ENCODE measurements at places on chromosomes 2 and 18.
A peak's percentile ranks its signal among the peaks of the same experiment; 100 is the strongest.

DNA sequence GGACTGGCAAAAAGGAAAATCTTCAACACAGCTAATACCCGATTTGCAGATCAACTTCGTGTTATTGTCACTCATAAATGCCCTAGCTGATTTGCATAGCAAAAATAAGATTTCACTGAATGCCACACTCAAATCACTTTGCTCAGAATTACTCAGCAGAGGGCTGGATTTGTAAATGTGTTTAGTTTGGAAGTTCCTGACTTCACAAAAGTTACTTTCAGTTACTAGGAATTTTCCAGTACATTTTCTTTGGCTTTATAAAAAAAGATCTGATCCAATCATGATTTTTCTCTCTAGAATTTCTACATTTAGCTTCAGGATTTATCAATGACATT lies 433.3 kb upstream of the ID2 start:
- DNase-seq, result no peak

GRCh38 chr2:206478340-206478739 lies 35.0 kb downstream of the ADAM23 start:
- DNase-seq, result no peak

GRCh38 chr18:25446972-25447371 lies 95.0 kb upstream of the ZNF521 start:
- DNase-seq, result no peak

GRCh38 chr2:11938196-11938595 lies 191.8 kb downstream of the LPIN1 start:
- no peak for DNase-seq

- no peak for DNase-seq
Observed at GRCh38 chr2:3406501-3406900, 27.0 kb downstream of the TRAPPC12 start.

DNA sequence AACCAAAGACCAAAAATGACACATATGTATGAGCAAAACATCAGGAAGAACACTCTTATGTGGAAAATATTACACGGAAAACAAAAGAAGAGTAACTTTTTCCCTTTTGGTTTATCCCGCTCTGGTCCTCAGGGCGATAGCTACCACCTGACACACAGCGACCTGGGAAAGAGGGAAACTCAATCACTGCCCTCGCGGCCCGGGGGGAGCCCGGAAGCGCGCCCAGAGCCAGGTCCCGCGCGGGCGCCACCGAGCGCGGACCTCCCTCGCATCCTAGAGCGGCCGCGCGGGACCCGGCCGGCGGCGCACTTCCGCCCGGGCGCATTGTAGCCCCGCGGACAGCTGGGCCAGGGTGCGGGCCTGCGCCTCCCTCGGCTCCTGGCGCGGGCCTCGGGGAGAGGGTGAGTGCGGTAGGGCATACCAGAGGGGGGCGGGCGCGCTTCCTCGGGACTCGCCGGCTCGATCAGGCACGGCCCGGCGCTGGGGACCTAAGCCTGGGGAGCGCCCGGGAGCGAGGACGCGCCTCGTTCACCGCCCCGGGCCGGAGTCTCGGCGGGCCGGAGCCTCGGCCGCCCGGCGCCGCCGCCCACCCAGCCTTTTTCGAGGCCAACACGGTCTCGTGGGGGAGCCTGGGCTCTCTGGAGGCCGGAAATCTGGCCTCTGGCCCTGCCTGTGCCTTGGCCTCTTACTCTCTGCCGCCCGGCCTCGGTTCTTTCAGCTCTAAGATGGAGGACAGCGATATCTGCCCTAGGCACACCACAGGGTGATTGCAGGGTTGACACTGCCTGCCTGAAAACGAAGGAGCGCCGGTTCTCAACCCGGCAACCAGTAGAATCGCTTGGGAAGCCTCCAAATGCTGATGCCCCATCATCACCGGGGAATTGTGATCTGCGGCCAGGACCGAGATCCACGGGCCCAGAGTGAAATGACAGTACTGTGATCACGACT lies at the start of gene ELAC1:
TSS of gene ELAC1 (plus strand) at position 327 of the 948 bp plus-strand sequence. CDS start 6,365 bp downstream, outside the sequence.
- peak; percentile 73 for DNase-seq
